Suppressor macrophage treated with lipopolysaccharide for 1 hour (primary cell): ENCODE measurements at places on chromosomes 12 and 14.

- no peak for DNase-seq
Observed at GRCh38 chr12:6827982-6828780, at the start of gene P3H3. P3H3 (plus strand) TSS chr12:6828407; CDS start chr12:6828441, 34 bp downstream.

GRCh38 chr12:93419388-93420034, 22.2 kb downstream of the UBE2N start:
- DNase-seq, result peak; percentile 39

- DNase-seq, result peak; percentile 75
Observed at GRCh38 chr12:7498809-7499208, 4.8 kb downstream of the CD163 start.

DNA sequence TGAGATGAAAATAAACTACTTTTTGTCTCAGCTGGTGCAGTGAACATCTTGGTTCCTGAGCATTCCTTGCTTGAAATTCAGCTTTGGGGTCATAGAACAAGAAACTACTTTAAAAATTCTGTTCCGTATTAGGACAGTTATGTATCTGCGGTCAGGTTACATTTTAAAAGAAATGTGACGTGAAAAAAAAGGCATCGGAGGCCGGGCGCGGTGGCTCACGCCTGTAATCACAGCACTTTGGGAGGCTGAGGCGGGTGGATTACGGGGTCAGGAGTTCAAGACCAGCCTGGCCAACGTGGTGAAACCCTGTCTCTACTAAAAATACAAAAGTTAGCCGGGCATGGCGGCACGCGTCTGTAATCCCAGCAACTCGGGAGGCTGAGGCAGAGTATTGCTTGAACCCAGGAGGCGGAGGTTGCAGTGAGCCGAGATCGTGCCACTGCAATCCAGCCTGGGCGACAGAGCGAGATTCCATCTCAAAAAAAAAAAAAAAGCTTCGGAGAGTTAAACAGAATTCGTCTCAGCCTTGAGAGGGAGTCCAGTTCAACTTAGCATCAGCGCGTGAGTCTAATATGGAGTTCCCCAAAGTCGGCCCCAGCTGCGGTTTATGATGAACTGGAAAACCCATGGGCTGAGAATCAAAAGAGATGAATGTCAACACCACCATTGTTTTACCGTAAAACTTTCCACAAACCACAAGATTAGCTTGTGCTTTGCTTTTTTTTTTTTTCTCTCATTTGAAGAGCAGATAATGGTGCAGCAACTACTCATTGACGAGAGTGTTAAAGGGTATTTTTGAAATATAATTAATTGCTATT, 2.1 kb upstream of the SLC2A13 start:
- peak; percentile 50 for DNase-seq

- DNase-seq, result no peak
Observed at GRCh38 chr14:54002653-54003052, 46.0 kb upstream of the BMP4 start.

DNA sequence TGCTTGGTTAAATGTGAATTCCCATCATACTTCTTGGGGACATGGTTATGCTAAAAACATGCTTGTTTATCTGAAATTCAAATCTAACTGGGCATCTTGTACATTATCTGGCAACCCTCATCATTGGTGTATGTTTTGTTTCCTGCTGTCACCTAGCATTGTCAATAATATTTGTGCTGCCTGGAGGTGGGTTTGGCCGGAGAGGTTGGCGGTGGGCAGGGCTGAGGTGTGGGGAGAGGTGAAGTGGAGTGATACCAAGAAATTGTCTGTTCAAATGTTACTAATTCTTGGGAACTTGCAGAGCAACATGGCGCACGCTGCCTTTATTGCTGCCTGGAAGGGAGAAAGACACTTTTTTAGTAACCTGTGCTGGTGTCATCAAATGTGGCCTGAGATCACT, 280.5 kb downstream of the VRK1 start:
- no peak for DNase-seq
